Motor neuron (in vitro differentiated cells): ENCODE measurements at places on chromosomes 13 and 19. TPM values are rescaled to one million over a fixed set of nuclear protein-coding genes. Genes with fewer than 3 reads are reported as not detected.

The FFAR1 gene
- total RNA-seq: 0.50 TPM in 1 of 2 replicates, not detected in the other

The GZMM gene
- total RNA-seq: not detected in 2 replicates

The THSD8 gene
- 1.5 TPM in 1 of 2 replicates, not detected in the other for total RNA-seq

The FGF9 gene
- 10.4 and 11.1 TPM in 2 replicates for total RNA-seq

The MPND gene
- 1.2 and 4.1 TPM in 2 replicates for total RNA-seq

The CYP4F22 gene
- not detected in 2 replicates for total RNA-seq

The PRR22 gene
- total RNA-seq: 1.1 and 1.6 TPM in 2 replicates

The SIGLEC7 gene
- total RNA-seq: 0.20 TPM in 1 of 2 replicates, not detected in the other

The GTF2F1 gene
- 55.3 and 79.1 TPM in 2 replicates for total RNA-seq

The RAB3D gene
- 7.6 and 12.0 TPM in 2 replicates for total RNA-seq

The KCNN1 gene
- total RNA-seq: 14.0 and 18.1 TPM in 2 replicates

The ZNF221 gene
- 9.5 and 11.4 TPM in 2 replicates for total RNA-seq

The TLE6 gene
- total RNA-seq: 0.18 and 0.36 TPM in 2 replicates

The LYPD3 gene
- total RNA-seq: 0.41 and 1.0 TPM in 2 replicates

The ISYNA1 gene
- 104 and 127 TPM in 2 replicates for total RNA-seq

The C19orf67 gene
- total RNA-seq: 1.1 TPM in 1 of 2 replicates, not detected in the other

The IGFLR1 gene
- 1.7 and 2.4 TPM in 2 replicates for total RNA-seq

The CEACAM7 gene
- not detected in 2 replicates for total RNA-seq
